ENCODE measurements at places on chromosomes 2 and 18.

DNA sequence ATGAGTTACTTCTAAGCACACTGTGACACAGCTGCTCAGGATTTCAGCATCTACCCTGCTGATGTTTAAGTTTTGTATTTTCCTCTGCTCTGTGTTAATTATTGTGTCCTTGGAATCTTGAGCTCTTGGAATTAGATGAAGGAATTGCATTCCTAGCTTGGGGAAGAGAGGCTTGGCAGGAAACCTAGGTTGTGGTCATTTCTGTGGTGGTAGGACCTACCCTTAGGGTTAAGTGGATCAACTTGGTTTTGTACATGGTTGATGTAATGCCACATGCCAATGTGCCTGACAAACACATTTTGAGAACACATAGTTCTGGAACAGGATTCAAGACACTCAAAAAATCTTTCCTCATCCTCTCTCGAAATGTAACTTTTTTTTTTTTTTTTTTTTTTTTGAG lies 264.5 kb upstream of the MEX3C start:
- ATAC-seq = no peak

- no peak for ATAC-seq
Observed at GRCh38 chr2:111679202-111679601, 204.8 kb downstream of the ANAPC1 start.

GRCh38 chr2:176246331-176246730 lies 22.9 kb upstream of the MTX2 start:
- ATAC-seq = no peak

- ATAC-seq = no peak
Observed at GRCh38 chr18:79484661-79485621, 89.2 kb downstream of the NFATC1 start.

- ATAC-seq = no peak
Observed at GRCh38 chr2:45401431-45401922, 209.6 kb downstream of the SRBD1 start.

- no peak for ATAC-seq
Observed at GRCh38 chr2:64085936-64086335, 58.3 kb downstream of the PELI1 start.

DNA sequence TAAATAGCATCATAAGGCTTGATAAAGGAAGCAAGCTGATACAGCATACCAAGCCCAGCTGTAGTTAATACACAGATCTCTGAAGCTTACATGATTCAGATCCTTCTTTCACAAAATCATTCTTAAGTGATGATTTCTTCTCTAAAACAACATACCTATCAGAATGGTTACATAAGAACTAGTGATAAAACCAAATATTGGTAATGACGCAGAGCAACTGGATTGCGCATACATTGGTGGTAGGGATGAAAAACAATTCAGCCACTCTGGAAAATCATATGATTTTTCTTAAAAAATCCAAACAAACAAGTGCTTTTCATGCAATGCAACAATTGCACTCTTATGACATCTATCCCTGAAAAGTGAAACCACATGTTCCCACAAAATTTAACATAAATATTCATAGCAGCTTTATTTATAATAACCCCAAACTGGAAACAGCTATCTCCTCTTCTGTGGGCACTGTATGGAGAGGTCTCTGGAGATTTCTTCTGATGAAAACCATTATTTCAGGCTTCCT lies 153.6 kb upstream of the DSEL start:
- no peak for ATAC-seq

GRCh38 chr2:106566050-106566449 lies 78.9 kb downstream of the CD8B2 start:
- no peak for ATAC-seq

- ATAC-seq = no peak
Observed at GRCh38 chr2:174522553-174522952, 35.7 kb upstream of the GPR155 start.

- no peak for ATAC-seq
Observed at GRCh38 chr2:71788601-71789240, 335.4 kb downstream of the DYSF start.

- no peak for ATAC-seq
Observed at GRCh38 chr2:7835151-7835550, 846.7 kb upstream of the ID2 start.

DNA sequence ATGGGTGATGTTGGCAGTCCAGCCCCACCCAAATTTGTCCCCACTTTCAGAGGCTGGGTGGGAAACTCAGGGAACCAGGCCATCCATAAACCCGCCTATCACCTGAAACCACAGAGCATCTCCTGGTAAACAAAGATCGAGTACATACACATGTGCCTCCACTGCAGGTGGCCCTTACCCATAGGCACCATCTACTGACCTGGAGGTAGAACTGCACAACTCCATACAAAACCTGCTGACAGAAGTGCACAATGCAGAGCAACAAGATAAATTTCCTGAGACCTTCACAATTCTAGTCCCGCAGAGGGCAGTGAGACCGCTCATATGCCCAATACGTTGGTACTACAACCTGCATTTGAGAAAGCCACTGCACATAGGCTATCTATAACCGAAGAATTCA lies 856.3 kb downstream of the SUCLG1 start:
- ATAC-seq = no peak

DNA sequence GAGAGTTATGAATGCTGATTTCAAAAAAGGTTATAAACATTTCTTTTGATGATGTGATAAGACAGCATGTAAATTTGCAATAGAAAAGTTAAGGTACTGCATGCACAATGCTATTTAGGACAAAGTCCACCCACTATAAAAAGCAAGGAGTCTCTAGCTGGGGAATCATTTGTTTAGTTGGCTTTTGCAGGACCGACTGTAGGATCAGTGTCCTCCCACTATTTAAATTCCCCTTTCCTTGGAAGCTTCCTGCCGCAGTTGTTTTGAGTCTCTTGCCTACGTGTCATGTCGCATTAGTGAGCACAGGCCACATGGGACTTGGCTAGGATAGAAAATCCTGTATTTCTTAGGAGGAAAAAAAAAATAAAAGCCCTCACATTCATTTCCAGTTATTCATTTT lies 13.1 kb downstream of the QPCT start:
- no peak for ATAC-seq

- peak; percentile 13 for ATAC-seq
Observed at GRCh38 chr2:134706587-134707329, 12.0 kb downstream of the TMEM163 start.
